ENCODE measurements at places on chromosomes 3 and 15. TPM values are rescaled to one million over a fixed set of nuclear protein-coding genes. Genes with fewer than 3 reads are reported as not detected.

DNA sequence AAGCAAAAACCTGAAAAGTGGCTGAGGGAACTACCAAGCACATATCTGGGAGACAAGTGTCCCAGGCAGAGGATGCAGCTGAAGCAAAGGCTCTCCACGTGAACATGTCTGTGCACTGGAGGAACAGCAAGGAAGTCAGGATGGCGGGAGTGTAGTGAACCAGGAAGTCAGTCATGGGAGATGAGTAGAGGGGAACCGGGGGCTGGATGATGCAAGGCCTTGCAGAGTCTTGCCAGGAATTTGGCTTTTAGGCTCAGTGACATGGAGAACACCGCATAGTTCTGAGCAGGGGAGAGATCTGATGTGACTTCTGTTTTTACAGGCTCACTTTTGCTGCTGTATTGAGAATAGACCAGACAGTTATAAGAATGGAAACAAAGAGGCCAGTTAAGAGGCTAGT lies 19.0 kb downstream of the C2CD4A start:
- DNase-seq: no peak

GRCh38 chr3:38643592-38643991 lies 5.9 kb downstream of the SCN5A start:
- DNase-seq: no peak

- DNase-seq: no peak
Observed at GRCh38 chr3:127717357-127718244, 44.8 kb downstream of the ABTB1 start.

DNA sequence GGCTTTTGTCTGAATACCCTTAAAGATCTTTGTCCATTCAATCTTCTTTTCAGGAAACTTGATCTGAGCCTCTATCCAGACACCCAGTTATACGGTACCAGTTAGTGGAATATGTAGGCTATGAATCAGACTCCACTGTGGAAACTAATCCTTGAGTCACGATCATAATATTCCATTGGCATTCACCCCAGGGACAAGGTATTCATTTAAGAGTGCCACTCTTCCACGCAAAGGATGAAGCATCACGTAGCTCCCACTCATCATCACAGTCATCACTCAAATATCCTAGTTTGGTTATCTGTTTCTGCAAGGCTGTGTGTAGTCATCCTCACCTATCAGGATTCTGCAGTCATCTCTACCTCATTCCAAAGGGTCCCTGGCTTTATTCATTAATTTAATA lies 85.6 kb downstream of the NEDD4 start:
- DNase-seq: no peak

DNA sequence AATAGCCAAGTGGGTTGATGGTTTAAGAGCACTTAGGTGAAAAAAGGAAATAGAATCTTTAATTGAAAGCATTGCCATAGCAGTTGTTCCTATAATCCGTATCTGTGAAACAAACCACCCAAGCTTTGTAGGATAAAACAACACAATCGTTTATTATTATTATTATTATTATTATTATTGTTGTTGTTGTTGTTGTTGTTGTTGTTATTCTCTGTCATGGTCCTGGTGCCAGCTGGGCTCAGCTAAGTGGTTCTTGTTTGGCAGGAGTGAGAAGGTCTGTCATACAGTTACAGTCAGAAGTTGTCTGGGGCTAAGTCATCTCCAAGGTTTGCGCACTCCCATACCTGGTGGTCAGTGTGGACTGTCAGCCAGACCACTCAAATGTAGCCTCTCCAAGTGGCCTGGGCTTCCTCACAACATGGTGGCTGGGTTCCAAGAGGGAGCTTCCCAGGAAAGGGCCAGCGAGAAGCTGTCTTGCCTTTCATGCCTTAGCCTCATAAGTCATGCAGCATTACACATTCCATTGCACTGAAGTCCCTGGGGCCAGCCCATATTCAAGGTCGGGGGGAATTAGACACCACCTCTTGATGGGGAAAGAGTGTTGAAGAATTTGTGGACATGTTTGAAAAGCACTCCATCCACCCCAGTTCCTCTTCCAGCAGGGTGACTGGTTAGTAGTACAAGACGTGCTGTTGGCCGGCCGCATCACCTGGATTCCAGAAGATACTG lies 54.3 kb upstream of the FGD5 start:
- DNase-seq: no peak

- DNase-seq: peak; percentile 72
Observed at GRCh38 chr3:127002195-127003174, 19.6 kb downstream of the PLXNA1 start.

GRCh38 chr3:54045061-54045815 lies 77.1 kb upstream of the CACNA2D3 start:
- no peak for DNase-seq

- no peak for DNase-seq
Observed at GRCh38 chr15:28892789-28893610, 7.2 kb downstream of the APBA2 start.

Gene C3orf80
- total RNA-seq: 0.57 TPM

Gene ISLR
- total RNA-seq: 6.3 TPM

Gene FMN1
- total RNA-seq: 21.3 TPM

Gene SLC28A2
- total RNA-seq: 75.1 TPM

Gene LDHAL6B
- total RNA-seq: not detected

Gene ATP13A3
- total RNA-seq: 54.5 TPM
